H54 (cell line): ENCODE measurements at places on chromosomes 4 and X.
A peak's percentile ranks its signal among the peaks of the same experiment; 100 is the strongest.

DNA sequence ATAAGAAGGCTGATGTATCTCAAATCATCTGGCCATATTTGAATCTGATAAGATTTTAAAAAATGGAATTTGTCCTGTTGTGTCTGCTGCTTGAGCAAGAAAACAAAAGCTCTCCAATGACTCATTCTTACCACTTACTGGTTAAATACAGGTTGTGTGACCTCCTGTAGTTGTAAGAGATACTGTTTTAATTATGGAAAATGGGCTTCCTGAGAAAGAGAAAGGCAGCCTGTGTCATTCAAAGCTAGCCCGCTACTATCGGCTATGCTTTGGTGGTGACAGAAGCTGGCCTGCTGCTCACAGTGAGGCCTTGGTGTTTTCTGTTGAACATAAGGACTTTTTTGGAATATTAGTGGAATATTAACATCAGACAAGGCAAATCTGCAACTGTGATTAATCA lies 1722.1 kb upstream of the PCDH10 start:
- no peak for DNase-seq

DNA sequence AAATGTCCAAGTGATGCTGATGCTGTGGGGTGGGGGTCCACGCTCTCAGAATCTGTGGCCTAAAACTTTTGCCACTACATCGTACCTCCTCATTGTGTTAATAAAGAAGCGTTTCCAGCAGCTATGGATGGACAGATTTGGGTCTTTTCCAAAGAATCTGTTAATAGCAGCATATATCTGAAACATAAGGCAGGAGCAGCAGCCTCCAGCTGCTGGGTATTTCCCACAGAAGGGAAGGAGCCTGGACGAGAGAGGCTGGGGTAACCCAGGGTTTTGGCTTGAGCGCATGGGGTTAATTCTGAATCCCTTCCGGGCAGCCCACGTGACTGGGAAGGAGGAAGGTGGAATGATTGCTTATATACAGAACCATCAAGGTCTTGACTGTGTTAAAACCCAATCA lies 332.4 kb downstream of the BCOR start:
- DNase-seq, result no peak

DNA sequence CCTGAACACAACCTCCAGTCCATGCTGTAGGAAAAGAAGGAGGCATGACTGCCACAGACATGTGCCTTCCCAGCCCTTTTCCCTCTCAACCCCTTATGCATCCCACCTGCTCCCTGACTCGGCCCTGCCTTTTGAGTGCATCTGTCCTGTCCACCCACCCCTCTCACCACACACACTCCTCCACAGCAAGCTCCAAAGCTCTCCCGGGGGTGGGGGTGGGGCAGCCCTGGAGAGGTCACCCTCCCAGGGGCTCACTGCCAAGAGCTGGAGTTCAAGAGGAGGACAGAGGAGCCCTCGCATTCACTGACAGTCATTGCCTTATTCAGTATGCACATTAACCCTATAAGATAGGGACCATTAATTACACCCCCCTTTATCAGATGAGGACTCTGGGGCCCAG lies 46.6 kb upstream of the MAMLD1 start:
- no peak for DNase-seq

DNA sequence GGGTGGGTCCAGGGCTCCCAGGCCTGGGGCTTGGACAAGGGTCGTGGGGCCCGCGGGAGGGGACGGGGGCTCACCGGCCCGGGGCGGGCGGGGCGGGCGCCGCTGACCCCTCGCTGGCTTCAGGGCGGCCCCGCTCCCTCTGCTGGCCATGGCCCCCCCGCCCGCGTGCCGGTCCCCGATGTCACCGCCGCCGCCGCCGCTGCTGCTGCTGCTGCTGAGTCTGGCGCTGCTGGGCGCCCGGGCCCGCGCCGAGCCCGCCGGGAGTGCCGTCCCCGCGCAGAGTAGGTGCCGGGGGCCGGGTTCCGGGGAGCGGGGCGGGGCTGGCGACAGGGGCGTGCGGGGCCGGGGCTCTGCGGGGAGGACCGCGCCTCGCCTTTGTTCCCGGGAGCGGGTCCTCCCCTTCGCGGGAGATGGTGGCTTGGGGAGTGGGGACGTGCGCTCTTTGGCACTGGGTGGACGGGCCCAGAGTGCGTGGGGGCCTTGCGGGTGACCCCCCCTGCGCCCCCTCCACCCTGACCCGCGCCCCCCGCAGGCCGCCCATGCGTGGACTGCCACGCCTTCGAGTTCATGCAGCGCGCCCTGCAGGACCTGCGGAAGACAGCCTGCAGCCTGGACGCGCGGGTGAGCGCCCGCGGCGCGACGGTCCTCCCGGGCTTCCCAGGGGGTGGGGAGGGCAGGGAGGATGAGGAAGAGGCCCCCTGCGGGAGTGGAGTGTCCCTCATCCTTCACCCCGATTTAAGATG lies 16.8 kb upstream of the NAT8L start:
- DNase-seq, result no peak

- DNase-seq, result no peak
Measured at GRCh38 chrX:2696698-2697215, 5.7 kb downstream of the CD99 start.

- DNase-seq, result no peak
Measured at GRCh38 chr4:176357359-176358082, 37.8 kb downstream of the SPCS3 start.

DNA sequence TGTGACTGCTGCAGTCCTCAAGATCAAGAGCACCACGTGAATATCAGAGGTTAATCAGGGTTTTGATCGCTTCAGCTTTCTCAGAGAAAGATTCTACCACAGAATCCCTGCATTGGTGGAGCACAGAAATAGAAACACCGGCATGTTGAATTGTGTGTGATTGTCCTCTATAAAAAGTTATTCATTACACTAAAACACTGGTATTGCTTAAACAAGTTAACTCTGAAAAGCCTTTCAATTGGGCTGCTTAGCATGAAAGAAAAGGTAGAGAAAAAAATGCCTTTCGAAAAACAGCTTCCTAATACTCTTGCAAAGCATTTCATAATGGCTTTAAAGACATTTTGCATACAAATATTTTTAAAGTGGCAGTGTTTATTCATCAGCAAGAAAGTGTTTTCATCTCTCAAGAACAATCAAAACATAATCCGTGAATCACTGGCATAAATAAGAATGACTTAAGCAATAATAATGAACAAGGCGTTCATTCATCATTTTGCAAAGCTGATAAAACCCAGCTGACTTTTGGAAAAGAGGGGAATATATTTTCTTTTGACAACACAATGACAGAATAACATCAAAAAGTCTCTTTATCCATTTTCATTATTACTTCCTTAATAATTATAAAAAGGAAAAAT lies 61.1 kb downstream of the HELT start:
- DNase-seq, result no peak

GRCh38 chr4:185587427-185588161 lies 52.3 kb upstream of the PDLIM3 start:
- no peak for DNase-seq

GRCh38 chr4:26242451-26242850 lies 78.4 kb upstream of the RBPJ start:
- DNase-seq, result no peak

- no peak for DNase-seq
Measured at GRCh38 chrX:12896935-12897334, 9.5 kb upstream of the TLR8 start.

GRCh38 chrX:42195506-42195905 lies 272.2 kb upstream of the CASK start:
- DNase-seq, result no peak

GRCh38 chr4:81030061-81030980 lies at the start of gene BMP3:
TSS of gene BMP3 (plus strand) at chr4:81030708. CDS start at chr4:81031285, 577 bp downstream.
- no peak for DNase-seq

DNA sequence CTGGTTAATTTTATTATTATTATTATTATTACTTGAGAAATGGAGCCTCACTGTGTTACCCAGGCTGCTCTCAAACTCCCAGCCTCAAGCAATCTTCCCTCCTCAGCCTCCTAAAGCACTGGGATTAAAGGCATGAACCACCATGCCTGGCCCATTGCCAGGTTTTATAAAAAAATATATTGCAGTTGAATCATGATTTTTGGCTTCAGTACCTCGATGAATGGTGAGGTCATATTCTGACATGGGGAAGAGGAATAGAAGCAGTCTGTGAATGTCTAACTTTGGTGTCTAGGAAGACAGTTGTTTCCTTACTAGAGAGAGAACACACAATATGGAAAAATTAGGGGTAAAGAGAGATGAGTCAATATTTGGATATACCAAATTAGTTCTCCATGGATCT lies 32.0 kb downstream of the CCSER1 start:
- no peak for DNase-seq

DNA sequence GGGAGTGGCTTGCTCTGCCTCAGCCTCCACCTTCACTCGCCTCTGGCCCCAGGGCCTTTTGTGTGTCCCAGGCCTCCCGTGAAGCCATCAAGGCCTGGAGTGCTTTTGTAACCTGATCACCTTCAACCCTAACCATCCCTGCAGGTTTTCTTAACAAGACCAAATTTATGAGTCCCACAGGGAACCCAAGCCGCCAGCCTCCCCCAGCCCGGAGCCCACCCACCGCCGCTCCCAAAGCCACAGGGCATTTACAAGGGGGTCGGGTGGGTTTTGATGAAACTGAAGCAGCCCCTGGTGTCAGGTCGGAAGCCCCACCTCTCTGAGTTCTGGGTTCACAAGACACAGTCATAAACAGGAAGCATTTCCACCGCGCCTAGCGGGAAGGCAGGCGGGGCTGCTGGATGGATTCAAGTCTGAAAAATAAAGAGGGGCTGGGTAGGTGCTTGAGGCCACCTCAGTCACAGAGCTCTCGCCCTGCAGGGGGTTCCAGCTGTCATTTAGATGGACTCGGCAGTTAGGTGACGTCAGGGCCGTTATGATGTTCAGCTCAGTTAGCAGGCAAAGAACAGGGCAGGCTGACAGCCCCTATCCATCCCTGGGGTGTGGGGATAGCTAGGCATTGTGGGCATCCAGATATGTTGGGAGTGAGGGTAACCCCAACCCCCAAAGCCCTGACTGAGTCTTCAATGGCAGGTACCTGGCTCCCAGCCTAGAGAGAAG lies 128.5 kb downstream of the BCOR start:
- no peak for DNase-seq

GRCh38 chr4:186400676-186401075 lies 134.7 kb downstream of the F11 start:
- peak; percentile 5 for DNase-seq

- DNase-seq, result no peak
Measured at GRCh38 chr4:107835406-107835805, 10.7 kb downstream of the SGMS2 start.

- DNase-seq, result no peak
Measured at GRCh38 chr4:79325436-79325835, 425 bp downstream of the NAA11 start.

- no peak for DNase-seq
Measured at GRCh38 chr4:153809916-153810810, 21.3 kb upstream of the SFRP2 start.

GRCh38 chr4:30610361-30610760 lies 109.8 kb upstream of the PCDH7 start:
- no peak for DNase-seq

- DNase-seq, result no peak
Measured at GRCh38 chr4:74072739-74073138, 26.3 kb downstream of the CXCL2 start.

GRCh38 chrX:39157796-39158195 lies 356.5 kb downstream of the MID1IP1 start:
- no peak for DNase-seq

GRCh38 chr4:87911252-87911774 lies 64.2 kb upstream of the SPP1 start:
- DNase-seq, result no peak

- no peak for DNase-seq
Measured at GRCh38 chr4:95534032-95534431, 14.7 kb downstream of the UNC5C start.

DNA sequence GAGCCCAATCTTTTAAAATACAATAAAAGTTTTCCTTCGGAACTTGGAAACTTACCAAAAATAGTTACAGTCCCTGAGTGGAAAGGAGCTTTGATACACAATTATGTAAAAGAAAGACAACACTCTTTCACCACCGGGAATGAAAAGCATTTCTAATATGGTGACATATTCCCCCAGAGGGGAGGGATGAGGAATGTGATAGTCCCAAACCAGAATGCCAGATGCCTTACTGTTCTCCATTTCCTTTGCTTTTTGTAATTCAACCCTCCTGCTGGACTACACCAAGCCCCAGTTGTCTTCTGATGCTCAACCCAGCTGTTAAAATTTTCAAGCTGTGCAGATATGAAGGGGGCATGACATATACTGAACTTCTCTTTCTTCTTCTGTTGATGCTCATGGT lies 4.1 kb downstream of the PRIMPOL start:
- no peak for DNase-seq

DNA sequence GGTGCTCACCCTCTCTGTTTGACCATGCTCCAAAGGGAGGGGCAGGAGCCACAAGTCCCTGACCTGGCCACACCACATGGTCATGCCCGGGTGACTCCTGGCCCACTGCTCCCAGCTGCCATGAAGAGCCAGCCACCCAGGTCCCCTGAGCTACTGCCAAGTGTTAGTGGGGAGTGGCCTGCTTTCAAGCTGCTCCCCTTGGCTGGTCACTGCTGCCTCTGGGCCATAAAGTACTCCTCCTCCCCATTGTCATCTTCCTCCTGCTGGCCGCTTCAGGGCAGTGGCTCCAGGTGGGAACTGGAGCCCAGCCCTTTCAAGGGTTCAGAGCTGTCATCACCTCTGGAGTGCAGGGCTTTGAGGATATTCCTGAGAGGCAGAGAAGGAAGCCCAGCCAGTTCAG lies 27.3 kb upstream of the RBBP7 start:
- DNase-seq, result no peak

DNA sequence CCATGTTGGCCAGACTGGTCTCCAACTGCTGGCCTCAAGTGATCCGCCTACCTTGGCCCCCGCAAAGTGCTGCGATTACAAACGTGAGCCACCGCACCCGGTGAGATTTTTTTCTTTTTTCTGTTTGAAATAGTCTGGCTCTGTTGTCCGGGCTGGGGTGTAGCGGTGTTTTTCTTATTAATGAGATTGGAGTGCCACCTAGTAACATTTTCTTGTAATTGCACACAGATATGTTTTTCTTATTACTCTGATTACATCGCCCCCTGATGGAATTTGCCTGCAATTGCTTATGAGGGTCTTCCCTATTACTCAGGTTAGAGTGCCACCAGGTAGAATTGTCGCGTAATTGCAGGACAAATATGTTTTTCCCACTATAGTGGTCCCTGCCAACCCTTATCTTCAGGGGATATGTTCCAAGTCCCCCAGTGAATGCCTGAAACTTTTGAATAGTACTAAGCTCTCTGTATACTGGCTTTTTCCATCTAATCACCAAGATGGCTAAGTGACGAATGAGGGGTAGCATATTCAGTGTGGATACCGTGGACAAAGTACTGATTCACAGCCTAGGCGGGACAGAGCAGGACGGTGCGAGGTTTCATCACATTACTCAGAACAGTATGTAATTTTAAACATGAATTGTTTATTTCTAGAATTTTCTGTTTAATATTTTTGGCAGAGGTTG lies 8.6 kb upstream of the PDHA1 start:
- DNase-seq, result no peak

- no peak for DNase-seq
Measured at GRCh38 chr4:77745792-77746191, 73.4 kb downstream of the CNOT6L start.

DNA sequence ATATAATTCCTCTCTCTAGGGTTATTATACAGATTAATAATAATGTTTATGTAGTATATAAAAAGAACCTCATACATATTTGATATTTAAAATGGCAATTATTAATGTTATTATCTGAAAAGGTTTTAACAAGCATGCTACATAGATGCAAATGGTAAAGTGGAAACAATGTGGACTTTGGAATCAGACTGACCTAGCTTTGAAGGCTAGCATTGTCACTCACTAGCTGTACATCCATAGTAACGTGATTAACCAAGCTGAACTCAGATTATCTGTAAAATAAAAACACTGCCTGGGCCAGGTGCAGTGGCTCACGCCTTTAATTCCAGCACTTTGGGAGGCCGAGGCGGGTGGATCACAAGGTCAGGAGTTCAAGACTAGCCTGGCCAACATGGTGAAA lies 233.7 kb upstream of the SPRY1 start:
- no peak for DNase-seq
